Sigmoid colon (tissue), 7 donors: ENCODE measurements at places on chromosomes 16 and 17. TPM values are rescaled to one million over a fixed set of nuclear protein-coding genes. Genes with fewer than 3 reads are reported as not detected.

DNA sequence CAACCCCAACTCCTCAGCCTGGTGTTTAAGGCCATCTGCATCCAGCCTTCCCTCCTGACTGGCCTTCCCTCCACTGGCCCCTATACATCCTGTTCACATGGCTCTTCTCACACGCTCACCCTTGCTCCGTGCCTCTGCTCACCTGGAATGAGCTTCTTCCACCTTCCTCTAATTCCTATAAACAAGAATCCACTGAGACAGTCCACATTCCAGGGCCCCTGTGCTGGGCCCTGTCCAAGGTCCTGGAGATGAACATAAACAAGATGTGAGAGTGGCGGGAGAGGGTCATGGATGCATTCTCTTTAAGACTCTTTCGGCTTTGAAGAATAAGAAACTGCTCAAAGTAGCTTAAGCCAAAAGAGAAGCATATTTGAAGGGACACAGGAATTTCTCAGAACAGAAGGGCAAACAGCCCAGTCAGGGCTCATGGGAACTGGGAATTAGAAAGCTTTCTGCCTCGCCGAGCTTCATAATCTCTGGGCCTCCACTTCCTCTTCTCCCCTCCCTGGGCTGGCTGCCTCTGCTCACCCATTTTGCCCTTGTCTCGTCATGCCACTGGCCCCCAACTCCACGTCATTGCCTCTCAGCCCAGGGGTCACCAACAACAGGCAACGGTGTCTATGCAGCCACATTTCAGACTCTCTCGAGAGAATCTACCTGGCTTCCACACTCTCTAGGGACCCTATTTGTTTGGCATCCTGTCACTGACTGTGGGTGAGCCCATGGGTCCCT, 13.5 kb downstream of the SPPL2C start:
- DNase-seq = no peak

DNA sequence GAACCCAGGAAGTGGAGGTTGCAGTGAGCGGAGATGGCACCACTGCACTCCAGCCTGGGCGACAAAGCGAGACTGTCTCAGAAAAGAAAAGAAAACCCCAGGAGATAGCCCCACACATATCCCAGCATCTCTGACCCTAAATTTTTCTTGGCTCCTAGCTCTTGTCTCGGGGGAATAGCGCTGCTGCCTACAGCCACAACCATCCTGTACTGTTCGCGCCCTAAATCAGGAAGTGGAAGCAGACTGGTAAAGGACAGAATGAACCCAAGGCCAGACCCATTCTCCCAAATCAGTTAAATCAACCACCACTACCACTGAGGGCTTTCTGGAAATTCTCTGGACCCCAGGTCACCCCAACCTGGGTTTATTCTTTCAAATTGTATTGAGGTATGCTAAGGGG, 1.7 kb downstream of the CTDNEP1 start:
- no peak for DNase-seq

DNA sequence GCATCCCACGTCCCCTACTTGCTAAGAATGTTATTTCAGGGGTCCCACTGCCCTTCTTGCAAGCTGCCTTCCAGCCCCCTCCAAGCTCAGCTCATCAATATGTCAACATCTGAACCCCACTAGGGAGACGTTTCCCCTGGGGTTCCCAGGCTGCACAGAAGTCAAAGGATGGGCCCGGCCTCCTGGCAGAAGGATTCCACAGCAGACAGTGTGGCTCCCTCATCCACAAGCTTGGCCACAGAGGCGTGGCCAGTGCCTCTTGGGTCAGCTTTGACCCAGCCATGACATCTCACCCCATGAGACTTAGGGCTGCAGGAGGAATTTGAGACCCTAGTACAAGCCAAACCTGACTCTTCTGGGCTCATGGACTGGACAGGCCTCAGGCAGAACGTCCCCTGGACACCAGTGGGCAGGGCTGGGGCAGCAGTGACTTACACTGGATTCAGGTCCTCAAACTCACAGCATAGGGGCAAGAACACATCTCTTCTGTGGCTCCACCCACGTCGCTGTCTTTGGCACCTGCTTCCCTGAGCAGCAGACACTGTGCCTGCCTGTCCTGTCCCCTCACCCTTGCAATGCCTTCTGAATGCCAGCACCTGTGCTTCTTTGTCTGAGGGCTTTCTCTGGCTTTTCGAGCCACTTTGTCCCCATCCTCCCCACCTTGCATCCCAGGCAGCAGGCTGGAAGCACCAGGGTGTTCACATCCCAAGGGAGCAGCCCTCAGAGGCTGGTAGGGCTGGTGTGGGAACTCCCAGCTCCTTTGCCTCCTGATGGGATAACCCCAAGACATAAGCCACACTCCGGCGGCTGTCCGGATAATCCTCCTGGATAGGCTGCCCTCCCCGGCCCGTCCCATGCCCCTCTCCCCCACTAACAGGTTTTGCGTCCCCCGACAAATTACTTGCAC, 56.0 kb upstream of the ENPP7 start:
- no peak for DNase-seq

GRCh38 chr16:88287219-88287618, 95.5 kb upstream of the ZNF469 start:
- no peak for DNase-seq

- no peak for DNase-seq
Measured at GRCh38 chr17:15406081-15406480, 61.3 kb downstream of the CDRT4 start.

- DNase-seq = no peak
Measured at GRCh38 chr17:19709841-19710240, 6.5 kb downstream of the SLC47A2 start.

GRCh38 chr17:79549141-79549915, 61.5 kb downstream of the RBFOX3 start:
- peak; percentile 39 for DNase-seq

GRCh38 chr16:70267516-70267915, 15.8 kb upstream of the EXOSC6 start:
- peak; percentile 33 for DNase-seq

DNA sequence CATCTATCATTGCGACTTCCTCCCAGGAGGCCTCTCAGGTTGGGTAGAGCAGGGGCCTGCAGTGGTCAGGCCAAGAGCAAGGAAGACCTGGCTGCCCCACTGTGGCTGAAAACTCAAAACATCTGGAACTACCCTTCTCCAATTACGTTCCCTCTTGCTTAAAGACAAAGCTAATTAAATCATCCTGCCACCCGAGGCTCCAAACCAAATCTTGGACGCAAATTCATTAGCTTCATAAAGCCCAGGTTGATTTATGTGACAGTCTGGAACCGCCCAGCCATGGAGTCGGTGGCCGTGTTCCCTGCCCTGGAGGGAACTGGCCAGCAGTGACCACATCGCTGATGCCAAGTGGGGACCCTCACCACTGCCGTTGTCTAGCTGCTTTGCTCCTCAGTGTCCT, 21.4 kb downstream of the GRIN2C start:
- no peak for DNase-seq

DNA sequence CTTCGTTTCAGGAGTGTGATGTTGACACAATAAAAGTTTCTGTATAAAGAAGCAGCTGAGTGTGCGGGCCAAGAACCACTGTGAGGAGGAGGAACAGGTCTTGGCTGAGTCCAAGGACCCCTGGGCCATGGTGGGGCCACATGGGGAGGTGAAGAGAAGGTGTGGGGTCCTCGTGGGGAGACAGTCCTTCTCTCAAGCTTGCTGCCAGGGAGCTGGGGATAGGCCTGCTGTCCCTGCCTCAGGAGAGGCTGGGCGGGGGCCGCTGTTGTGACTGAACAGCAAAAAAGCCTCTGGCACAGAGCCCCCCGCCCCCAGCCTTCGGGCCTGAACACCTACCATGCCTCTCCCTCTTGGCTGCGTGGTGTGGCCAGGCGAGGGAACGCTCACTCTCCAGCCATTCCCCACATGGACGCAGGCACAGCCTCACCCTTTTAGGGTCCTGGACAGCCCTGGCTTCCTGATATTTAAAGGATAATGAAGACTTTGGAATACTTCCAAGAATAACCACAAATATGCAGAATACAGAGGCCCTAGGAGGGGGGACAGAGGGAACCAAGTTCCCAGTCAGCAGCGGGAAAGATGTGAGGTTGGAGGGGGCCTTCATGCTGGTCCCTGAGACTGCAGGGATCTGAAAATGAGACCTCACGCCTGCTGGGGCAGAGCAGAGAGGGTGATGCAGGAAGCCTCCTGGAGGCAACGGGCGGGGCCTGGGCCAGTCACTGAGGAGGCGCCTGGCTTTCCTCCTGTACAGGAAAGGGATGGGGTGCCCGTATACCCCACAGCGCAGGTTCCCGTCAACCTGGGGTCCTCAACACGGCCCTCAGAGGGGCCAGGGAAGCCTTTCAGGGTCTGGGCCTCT, 100.0 kb upstream of the CREBBP start:
- DNase-seq = no peak

SSH2 gene
- total RNA-seq = 26.5 TPM

ATP1B2 gene
- total RNA-seq = 1.2 TPM

KCNH4 gene
- total RNA-seq = not detected

EPN3 gene
- not detected for total RNA-seq

RAB34 gene
- 146 TPM for total RNA-seq

ATP2A1 gene
- 0.49 TPM for total RNA-seq

CCL23 gene
- 6.0 TPM for total RNA-seq

SSTR5 gene
- not detected for total RNA-seq

CEP295NL gene
- 1.8 TPM for total RNA-seq
